NCI-H187 treated with DMSO at 0.1 percent for 48 hours (cell line): ENCODE measurements at places on chromosomes 6 and 20.

DNA sequence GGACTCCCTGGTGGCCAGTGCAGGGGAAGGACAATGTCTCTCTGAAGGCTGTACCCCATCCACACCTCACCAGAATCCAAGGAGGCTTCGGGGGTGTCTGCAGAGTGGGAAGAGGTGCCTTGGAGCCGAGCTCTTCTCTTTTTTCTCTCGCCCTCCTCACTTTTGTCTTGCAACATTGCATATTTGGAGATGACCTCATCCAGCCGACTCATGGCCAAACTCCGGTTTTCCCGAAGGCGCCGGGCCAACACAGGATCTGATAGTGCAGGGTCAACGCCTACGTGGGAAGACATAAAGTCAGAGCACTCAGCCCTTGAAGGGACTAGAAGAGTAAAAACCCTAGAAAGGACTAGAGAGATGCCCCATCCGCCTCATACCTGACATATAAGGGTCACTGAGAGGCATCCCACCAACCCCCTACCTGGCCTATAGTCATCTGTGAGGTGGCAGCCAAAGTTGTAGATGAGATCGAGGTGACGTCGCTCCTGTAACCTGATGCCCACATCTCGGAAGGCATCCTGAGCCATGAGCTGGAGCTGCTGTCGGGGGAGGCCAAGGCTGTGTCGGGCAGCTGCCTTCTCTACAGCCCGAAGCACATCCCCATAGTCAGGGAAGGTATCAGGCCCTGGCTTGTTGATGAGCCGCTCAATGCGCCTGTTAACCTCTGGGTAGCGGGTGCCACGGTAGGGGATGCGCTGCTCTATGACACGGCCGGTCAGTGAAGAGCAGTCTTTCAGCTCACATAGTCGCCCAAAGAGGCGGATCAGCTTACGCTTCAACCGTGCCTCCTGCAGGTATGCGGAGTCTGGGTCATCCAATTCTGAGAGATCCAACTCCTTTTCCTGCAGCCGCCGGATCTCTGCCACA lies 3.0 kb upstream of the ZBTB22 start:
- no peak for DNase-seq

- DNase-seq = no peak
Observed at GRCh38 chr20:37267667-37268313, 6.2 kb upstream of the GHRH start.

GRCh38 chr6:140071601-140072062 lies 697.2 kb upstream of the CITED2 start:
- no peak for DNase-seq

GRCh38 chr6:74213995-74214394 lies 518.0 kb downstream of the CD109 start:
- no peak for DNase-seq

DNA sequence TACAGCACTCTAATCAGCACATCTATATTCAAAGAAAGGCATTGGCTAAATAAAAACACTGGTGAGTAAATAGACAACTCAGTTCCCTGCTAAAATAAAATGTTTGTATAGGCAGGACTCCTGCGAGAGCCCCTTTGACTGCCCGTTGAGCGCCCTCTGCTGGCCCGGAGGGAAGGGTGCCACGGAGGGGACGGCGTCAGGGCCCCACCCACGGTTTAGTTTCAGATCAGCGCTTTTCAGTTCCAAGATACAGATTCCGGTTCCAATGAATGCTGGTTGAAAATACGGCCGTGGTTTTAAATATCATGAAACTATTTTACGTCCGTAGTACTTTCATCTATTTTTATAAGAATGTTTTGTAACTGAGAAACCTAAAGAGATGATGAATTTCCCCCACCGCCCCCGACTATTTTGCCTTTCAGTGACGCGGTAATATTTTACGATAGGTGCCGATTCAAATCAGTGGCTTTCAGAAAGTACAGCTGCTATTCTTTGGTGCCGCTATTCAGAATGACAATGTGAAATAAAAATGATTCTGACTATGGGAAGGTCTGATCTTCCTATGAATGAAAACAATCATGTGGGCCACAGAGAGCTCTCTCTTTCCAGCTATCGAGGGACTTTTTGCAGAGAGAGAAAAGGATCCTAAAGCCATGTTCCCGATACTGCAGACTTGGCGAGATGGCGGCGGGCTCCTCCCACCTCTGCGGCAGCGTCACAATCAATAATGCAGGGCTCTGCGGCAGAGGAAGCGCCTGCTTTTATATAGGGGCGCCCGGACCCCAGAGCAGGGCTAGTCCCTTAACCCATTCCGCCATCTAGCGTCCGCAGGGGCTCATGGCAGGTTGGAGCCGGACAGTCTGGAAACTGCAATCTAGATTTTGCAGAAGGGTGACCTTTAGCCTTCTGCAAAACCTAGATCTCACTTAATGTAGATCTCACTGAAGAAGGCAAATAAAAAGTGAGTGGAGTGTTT lies 10.6 kb upstream of the CCN6 start:
- DNase-seq = peak; percentile 59

- DNase-seq = no peak
Observed at GRCh38 chr20:32596681-32597252, 11.6 kb upstream of the NOL4L start.

GRCh38 chr6:28090917-28091586 lies 10.7 kb downstream of the ZNF165 start:
- DNase-seq = no peak

- no peak for DNase-seq
Observed at GRCh38 chr20:53319200-53319599, 274.4 kb downstream of the ZNF217 start.

- no peak for DNase-seq
Observed at GRCh38 chr6:126919947-126920346, 198.5 kb upstream of the RSPO3 start.
